Astrocyte of the hippocampus (primary cell): ENCODE measurements at places on chromosomes 2 and 18.
A peak's percentile ranks its signal among the peaks of the same experiment; 100 is the strongest.

DNA sequence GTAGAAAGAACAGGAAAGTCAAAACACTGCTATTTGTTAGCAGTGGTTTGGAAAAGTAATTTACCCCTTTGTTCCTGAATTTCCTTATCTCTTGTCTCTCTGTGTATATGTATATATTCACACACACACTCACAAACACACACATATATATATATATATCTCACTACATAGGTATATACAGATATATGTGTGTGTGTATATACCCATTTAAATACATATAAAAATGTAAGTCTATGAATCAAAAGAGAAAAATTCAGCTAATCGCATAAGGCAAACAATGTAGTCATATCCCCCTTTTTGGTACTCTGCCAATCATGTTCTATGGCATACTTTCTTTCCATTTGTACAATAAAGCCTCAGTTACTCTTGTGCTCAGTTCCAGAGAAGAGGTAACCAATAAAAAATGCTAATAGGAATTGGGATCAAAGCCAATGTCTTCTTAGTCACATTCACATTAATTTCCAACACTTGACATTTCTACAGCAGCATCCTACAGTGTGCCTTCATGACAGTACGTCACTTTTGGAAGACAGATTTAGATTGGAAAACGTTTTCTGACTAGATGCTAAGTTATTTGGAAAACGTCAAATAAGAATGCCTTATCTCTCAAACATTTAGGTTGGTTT is 94.6 kb downstream of the MC4R start:
- peak; percentile 4 for DNase-seq

DNA sequence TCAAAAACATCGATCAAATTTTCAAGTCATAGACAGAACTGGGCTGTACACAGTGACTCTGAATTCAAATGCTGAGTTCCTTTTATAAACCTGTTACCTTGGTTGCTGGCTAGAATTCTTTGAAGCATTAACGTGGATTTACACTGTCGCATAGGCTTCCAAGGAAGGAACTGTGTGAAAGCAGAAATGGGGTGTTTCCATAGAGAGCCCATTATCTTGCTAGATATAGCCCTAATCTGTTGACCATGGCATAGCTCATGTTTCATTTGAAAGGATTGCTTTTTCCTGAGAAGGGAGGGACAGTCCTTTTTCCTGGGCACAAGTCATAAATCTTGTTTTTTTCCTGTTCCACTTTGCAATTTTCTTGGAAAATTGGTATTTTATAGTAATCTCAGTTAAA is 73.8 kb upstream of the NEUROD1 start:
- DNase-seq: no peak

DNA sequence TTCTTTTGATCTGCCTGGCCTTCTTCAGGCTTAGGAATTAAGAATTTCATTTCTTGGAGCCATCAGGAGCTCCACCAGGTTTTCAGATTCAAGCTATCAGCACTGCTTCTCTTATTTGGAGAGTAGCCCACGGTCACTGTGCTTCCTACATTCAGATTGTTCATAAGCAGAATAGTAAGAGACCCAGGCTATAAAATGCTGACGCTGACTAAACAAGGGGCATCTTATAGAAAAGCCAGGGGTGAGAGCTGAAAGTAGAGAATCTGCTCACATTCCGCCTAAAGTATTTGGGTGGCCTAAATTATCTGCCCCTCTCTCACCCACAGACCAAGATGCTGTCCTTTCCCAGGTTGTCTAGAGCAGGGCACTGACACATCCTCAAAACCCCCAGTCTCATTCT is 120.3 kb upstream of the SULT1C3 start:
- DNase-seq: no peak

DNA sequence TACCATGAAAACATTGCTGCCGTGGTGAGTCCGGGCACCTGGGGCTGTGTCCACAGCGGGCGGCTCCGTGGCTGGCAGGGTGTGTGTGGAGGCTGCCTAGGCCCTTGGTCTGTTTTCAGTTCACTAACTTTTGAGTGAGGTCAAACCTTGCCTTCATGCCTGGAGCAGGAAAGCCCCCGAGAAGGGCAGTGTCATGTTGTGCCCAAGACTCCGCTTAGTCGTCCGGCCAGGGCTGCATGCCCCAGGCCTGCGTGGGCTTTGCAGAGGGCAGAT is 24.1 kb downstream of the MAL start:
- DNase-seq: no peak

DNA sequence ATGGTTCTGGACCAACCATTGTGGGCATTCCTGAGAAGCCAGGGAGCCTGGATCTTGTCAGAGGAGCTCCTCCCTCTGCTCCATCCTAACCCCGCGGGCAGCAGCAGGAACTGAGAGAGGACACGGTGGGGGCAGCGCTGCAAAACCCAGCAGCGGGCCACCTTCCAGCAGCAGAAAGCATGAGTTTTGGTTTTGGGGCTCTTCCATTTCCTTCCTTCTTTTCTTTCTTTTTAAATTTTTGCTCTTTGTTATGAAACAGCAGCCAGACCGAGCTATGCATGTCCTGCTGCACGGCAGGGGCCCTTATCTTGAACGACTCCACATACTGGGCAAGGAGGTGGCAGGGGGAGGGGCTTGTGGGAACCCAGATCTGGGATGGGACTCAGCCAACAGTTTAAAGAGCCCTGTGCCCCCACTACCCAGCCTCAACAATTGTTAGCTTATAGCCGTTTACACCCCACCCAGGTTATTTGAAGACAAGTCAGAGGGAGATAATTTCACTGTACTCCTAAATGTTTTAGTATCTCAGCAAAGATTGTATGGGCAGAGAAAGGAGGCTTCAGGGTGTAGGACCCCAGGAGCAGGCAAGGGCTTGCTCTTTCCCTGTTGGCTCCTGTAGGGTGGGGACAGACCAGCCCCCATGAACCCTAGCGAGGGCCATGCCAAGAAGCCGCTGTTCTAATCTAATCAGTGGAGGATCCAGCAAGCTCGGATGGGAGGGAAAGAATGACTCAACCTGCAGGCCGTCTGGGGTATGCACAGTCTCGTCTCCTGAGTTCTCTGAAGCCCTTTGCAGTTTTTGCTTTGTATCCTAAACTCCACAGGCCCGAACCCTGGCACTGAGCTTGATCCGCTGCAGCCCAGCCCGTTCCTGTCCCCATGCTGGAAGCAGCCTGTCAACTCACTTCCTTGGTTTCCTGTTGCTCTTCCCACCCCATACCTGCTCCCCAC is 75.3 kb downstream of the LRRFIP1 start:
- peak; percentile 86 for DNase-seq

DNA sequence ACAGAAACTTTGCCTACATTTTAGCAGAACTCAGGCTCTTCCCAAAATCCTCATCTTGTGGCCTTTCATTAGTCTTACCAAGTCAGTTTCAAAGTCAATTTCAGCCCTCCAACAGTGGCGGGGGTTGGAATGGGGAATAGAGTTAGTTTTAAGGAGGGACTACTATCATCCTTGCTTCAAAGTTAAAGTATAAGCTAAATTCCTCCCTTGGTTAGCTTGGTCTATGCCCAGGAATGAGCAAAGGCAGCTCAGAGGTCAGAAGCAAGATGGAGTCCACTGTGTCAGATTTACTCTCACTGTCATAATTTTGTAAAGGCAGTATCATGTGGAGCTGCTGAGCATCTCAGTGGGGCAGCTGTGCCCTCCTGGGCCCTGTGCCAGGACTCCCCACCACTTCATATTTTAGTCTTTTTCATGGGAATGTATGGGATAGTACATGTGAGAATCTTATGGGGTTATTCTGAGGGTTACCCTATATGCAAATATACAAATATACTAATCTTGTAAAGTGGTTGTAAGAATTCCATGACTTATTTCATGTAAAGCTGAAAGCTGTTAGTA is 145.2 kb upstream of the MMADHC start:
- DNase-seq: no peak

GRCh38 chr18:35949903-35950627 is 22.4 kb upstream of the RMP24 start:
- peak; percentile 82 for DNase-seq

DNA sequence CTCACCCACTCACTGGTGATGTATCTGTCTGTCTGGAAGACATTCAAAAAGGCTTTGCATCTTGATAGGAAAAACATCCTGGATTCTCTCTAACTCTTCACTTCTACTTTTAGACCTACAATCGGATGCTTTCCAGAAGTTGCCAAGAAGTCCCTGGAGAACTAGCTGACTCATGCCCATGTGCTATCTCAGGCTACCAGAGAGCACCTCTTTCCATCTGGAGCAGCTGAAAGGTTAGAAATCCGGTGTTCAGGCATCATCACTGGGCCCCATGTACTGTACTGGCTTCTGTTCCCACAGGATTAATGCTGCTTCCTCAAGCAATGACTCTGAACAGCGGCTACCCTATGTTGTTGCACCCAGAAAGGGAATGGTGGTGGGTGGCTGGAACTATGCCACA is 259.0 kb downstream of the NBAS start:
- DNase-seq: no peak
